ENCODE measurements at places on chromosomes 1 and 21.
A peak's percentile ranks its signal among the peaks of the same experiment; 100 is the strongest.

- DNase-seq, result no peak
Observed at GRCh38 chr1:76477156-76477555, 390.1 kb upstream of the ST6GALNAC5 start.

- DNase-seq, result no peak
Observed at GRCh38 chr1:218620956-218621355, 275.8 kb downstream of the TGFB2 start.

DNA sequence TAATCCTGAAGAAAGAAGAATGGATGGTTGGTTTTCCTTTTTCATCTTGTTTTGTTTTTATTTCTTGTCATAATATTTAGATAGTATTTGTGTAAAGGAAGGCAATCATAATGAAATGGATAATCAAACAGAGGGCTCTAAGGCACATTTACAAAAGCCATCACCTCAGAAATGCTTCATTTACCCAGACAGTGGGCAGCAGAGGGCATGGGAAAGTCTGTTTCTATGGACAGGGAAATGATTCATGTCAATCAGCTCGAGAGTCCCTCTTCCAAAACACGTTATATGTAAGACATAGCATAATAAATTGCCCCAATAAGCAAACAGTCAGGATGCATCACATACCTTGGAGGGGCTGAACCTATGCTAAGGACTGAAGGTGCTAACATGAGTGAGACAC, 426.1 kb downstream of the PLPP3 start:
- no peak for DNase-seq

GRCh38 chr1:160244209-160244608, 18.1 kb downstream of the DCAF8 start:
- no peak for DNase-seq

DNA sequence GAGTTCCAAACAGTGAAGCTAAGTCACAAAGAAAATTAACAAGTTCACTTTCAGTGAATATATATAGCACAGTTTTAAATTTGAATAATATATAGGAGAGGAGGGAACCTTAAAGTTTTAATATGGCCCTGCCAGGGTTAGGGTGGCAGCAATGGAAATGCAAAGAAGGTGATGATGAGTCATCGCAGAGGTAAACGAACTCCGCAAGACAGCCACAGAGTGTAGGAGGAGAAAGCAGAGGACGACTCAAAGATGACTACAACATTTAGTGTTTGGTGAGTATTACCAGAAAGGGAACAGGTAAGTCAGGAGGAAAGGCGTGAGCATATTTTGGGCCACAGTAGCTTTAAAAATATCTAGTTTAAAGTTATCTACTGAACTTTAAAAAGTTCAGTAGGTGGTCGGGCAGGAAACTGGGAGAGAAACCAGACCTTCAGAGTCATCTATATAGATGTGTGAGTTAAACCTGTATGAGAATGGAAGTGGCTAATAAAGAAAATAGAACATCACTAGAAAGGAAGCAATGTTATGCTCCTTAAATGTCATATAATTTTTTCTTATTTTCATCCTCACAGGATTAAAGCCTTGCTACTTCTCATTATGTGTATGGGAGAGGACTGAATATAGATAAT, 75.7 kb downstream of the UCHL5 start:
- no peak for DNase-seq

DNA sequence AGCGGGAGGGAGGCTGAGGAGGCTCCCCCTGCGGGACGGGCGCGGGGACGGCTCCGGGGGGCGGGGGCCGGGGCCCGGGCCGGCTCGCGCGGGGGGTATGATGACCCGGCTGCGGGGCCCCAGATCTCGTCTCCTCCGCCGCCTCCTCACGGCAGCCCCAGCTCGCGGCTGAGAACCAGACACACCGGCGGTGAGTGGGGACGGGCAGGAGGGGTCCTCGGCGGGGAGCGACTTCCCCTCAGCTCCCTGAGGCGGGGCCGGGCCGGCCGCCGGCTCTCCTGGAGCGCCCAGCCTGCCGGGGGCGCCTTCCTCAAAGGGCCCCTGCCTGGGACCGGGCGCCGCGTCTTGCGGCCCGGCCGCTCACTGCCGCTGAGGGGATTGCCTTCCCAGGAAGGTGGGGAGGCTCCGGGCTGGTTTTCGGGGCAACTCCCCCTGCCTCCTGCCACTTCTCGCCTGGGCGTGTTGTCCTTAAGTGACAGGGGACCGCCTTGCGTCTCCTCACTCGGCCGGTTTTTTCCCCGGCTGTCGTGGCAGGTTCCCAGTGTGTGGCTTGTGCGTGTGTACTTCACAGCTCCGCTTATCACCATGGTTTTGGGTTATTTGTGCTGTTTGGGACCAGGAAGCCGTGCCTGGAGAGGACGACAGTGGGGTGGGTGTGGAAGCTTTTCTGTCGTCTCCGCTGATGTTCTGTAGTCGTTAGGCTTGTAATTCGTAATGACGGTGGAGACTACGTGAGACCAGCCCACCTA, 800 bp downstream of the HIPK1 start:
- DNase-seq, result no peak

DNA sequence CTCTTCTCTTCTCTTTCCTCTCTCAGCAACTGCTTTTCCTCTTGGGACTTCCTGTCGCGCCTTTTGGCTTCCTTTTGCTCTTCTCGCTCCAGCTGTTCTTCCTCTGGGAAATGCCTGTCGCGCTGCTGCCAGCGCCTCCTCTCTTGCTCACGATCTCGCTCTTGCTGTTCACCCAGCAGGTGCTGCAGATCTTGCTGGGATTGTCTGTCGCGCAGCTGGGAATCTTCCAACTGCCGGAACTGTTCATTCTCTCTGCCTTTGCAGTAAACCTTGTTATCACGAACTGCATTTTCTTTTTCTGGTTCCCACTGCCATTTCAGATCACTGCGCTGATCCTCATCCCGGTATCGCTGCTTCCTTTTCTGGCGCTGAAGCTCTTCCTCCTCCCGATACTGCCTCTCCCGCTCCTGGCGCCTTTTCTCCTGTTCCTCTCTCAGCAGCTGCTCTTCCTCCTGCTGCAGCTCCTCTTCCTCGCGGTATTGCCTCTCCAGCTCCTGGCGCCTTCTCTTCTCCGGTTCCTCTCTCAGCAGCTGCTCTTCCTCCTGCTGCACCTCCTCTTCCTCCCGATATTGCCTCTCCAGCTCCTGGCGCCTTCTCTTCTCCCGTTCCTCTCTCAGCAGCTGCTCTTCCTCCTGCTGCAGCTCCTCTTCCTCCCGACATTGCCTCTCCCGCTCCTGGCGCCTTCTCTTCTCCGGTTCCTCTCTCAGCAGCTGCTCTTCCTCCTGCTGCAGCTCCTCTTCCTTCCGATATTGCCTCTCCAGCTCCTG, 5.8 kb downstream of the TCHH start:
- DNase-seq, result no peak

GRCh38 chr1:54273092-54273794, 73.3 kb downstream of the MRPL37 start:
- DNase-seq, result peak; percentile 34

GRCh38 chr1:26949926-26950319, 10.3 kb downstream of the KDF1 start:
- no peak for DNase-seq

DNA sequence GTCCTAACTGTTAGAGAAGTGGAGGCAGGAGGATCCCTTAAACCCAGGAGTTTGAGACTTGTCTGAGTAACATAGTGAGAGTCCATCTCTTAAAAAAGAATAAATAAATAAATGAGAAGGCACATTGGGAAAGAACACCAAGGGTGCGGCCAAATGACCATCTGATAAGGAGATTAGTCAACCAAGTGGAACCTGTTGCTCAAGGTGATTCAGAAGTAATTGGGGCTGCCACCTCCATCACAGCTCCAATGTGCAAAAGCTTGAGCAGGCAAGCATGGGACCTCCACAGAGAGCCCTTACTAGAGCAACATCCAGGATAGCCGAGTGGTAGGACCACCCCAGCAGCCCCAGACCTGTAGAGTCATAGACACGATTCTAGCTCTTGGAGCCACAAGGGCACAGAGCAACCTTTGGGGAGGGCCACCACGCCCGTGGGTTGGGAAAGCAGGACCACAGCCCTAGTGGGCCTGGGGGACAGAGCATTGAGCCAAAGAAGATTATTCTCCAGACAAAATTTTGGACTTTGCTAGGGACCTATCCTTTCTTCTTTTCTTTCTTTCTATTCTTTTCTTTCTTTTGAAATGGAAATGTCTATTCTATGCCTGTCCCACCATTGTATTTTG, 40.9 kb downstream of the KCNK1 start:
- no peak for DNase-seq

DNA sequence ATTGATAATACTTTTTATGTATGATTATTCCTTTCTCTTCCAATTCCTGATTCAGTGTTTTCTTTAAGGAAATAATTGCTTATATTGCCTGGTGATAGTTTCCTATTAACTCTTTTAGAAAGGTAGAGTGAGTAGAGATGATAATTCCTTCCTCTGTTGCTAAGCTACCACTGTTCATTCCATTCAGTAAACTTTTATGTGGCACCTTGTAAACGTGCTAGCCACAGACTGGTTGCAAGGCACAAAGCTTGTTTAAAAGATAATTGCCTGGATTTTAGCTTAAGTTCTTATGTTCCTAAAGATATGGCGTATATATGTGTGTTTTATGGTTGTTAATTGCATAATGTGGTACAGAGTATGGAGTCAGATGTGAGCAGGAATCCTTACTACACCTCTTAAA, 3.2 kb downstream of the ZFYVE9 start:
- DNase-seq, result no peak

GRCh38 chr1:43853161-43853921, 80.3 kb upstream of the ARTN start:
- no peak for DNase-seq

DNA sequence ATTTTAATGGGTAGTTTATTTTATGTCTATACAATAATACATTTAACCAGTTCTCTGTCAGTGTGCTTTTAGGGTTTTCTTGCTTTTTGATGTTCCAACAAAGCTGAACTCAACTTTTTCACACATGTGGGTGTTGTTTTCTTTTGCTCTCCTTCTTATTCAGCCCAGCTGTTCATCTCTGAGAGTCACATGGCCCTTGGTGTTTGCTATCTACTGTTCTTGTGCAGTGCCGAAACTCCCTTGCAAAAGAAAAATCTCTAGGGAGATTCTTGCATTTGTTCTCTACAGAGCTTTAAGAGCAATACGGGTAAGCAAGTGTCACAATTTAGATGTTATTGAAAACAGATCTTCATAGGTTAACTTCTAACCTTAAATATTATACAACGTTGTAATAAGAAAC, 281.1 kb upstream of the CXADR start:
- DNase-seq, result no peak

- no peak for DNase-seq
Observed at GRCh38 chr1:28580722-28581530, 11.1 kb upstream of the RAB42 start.

- no peak for DNase-seq
Observed at GRCh38 chr21:39000496-39000895, 182.8 kb downstream of the PSMG1 start.

DNA sequence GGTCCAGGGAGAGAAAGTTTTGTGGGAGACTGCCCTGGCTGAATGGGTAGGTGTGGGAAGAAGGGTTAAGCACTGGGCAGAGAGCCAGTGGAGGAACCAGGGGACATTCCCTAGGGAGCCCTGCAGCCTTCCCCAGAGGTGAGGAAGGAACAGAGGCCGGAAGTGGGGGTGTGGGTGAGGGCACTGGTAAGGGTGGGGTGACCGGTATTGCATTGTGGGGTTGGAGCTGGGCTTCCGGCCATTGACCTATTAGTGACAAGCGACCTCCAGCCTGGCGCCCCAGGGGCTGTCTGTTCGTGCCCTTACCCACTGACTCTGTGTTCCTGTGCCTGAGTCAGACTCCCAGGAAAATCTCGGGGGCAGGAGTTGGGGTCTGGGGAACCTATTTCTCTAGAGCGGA, 3.5 kb upstream of the TSPAN1 start:
- DNase-seq, result no peak

DNA sequence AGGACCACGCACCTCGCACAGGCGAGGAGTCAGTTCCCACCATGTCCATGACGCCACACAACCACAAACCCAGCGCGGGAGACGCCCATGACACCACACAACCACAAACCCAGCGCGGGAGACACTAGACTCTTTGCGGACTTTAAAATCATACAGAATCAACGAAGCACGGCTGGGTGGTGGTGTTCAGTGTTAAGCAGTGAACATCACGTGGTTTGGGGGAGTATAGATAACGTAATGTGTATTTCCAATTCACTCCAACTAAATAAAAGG, 19.2 kb downstream of the PTTG1IP start:
- DNase-seq, result no peak

GRCh38 chr1:45543581-45544417, 6.8 kb upstream of the AKR1A1 start:
- DNase-seq, result no peak

DNA sequence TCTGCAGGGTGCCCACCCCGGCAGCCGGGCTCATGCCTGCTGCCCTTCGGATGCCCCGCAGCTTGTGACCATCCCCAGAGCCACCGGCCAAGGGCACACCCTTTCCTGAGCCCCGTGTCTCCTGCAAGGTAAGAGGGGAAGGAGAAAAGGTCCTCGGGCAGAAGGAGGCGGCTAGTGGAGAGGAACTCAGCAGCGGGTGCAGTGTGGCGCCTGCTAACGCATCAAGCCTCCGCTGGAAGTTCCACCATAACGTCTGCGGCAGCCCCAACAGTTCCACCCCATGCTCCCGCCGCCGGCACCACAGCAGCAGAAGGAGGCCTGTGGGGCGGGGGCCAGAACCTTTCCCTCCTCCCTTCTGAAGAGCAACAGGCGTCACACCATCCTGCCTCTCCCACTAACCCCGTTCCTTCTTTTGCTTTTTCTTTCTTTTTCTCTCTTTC, 990 bp downstream of the VWA5B1 start:
- no peak for DNase-seq

- DNase-seq, result no peak
Observed at GRCh38 chr1:8625981-8626898, 191.2 kb downstream of the RERE start.

DNA sequence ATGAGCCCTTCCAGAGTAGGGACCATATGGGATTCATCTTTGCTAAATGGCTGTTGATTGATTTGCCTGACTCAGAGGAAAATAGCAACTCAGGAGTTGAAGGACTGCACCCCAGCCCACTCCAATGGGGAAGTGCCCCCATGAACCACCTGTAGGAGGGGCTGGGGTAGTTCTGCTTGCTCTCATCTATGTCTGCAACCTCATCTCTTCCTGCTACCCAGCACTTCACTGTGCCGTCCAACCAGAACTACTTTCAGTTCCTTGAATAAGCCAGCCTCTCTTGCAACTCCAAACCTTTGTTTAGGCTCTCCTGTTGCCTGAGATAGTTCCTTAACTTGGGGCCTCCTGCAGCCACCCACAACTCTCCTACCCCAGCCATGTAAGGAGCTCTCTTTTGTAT, 26.6 kb downstream of the BEND5 start:
- no peak for DNase-seq

DNA sequence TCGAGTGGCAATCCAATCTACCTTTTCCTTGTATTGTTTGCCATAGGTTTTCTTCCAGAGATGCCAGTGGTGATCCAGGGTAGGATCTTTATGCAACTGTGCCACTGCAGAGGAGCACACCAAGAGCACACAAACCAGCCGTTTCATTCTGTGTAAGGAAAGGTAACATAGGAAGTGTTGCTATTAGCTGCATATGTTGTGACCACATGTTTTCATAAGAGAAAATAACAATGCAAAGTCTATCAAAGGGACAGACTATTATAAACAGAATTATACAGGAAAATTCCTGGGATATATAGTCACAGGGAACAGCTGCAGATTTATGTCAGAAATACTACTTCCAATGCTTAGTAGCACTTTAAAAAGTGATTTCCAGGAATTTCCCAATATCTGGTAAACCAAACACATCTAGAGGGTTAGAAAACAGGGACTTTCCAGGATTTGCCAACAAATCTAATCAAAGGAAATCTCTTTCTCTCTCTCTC, 919 bp downstream of the CTSS start:
- no peak for DNase-seq
